Skin of body (tissue), 3 donors: ENCODE measurements at places on chromosomes 6 and 20. TPM values are rescaled to one million over a fixed set of nuclear protein-coding genes. Genes with fewer than 3 reads are reported as not detected.

DNA sequence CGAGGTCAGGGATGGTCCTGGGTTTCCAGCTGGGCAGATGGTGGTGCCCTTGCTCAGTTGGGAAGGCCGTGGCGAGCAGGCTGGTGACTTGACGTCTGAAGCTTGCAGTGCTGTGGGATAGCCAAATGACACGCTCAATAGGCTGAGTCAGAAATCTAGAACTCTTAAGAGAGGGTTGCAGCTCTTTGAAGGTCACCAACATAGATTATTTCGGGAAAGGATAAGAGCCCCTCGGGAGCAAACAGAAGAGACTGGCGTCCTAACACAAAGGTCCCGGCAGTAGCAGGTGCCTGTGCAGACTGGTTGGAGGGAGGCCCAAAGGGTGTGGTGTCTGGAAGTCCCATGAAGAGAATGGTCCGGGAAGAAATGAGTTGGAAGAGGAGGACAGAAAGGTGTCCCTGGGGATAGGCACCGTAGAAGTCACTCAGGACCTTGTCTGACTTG lies 18.4 kb downstream of the PKIG start:
- DNase-seq = no peak

DNA sequence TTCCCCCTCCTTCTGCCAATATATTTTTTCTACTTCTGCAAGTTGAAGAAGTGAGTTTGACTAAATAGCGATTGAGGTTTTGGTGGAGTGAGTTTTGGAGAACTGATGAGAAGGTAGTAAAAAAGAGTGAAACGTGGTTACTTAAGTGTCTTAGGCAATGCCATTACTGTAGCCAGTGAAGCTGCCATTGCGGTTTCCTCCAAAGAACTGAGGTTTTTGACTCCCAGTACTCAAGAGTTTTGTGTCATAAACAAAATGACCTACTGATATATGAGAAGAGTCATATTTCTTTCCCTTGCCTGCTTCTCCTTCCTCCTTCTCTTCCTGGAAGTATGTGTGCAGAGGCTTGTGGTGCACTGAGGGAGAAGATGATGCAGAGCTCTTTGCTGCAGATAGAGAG lies 554.5 kb upstream of the MAP3K7 start:
- no peak for DNase-seq

DNA sequence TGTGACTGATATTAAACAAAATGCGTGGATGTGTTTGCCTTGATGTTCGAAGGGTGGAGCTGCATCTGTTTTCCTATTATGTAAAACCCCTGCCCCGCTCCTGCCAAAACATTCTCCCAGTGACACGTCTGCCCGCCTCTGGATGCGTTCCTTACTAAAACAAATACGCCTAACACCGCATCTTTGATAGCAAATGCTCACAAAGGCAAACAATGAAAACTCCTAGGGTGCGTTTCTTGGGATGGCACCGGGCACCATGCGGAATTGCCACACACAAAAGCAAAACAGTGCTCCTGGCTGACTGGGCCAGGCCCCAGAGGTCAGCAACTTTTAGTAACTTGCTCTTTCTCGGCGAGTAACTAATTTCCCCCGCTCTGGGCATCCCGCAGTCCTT lies 9.0 kb upstream of the FOXC1 start:
- DNase-seq = no peak

GRCh38 chr6:30345852-30346251 lies 896 bp downstream of the RPP21 start:
- no peak for DNase-seq

DNA sequence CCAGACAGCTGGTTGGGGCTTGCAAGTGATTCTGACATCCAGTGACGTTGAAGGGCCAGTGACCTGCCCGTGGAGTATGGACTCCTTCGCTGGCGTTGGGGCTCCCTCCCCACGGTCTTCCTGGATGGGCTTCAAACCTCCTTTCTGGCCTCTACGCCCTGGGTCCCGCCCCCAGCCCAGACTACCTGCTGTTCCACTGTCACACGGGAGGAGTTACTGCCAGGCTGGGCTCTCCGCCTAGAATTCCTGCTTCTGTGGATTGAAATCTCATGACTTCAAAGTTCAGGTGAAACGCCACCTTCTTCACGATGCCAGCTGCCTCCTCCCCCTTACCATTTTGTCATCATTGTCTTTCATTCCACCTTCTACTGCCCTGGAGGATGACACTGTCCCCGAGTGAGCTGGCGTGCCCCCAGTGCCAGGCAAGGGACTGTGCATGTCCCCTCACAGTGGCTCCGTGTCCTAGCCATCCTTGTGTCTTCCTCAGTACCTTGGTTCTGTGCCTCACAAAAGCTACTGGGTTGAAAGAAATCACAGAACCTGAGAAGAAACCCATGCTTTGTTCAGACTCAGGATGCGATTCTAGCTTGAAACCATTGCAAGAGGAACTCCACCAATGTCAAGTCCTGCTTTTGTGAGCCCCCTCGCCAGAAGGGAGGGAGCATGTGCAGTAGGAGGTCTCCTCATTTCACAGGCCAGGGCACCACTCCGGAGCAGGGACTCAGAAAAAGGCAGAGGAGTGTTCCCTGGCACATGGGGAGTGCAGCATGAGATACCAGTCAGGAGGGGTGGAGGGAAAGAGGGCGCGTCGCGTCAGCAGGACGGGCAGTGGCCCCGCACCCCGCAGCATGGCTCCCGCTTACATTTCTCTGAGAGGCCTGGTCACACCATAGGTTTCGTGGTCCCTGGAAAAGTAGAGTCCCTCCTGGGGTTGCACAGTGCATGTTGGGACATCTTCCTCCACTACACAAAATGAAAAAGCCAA lies 11.0 kb upstream of the IRF4 start:
- DNase-seq = no peak

- no peak for DNase-seq
Measured at GRCh38 chr6:3388786-3389185, 68.1 kb downstream of the SLC22A23 start.

The ADTRP gene
- 14.0 TPM for total RNA-seq

The CGA gene
- 32.0 TPM for total RNA-seq

The PTGIS gene
- total RNA-seq = 14.0 TPM

The CHMP4B gene
- 49.6 TPM for total RNA-seq

The RHAG gene
- total RNA-seq = 5.8 TPM
